ENCODE measurements at places on chromosomes 16 and 17. TPM values are rescaled to one million over a fixed set of nuclear protein-coding genes. Genes with fewer than 3 reads are reported as not detected.

GRCh38 chr16:72974142-72974769, 73.7 kb downstream of the ZFHX3 start:
- DNase-seq, result no peak

DNA sequence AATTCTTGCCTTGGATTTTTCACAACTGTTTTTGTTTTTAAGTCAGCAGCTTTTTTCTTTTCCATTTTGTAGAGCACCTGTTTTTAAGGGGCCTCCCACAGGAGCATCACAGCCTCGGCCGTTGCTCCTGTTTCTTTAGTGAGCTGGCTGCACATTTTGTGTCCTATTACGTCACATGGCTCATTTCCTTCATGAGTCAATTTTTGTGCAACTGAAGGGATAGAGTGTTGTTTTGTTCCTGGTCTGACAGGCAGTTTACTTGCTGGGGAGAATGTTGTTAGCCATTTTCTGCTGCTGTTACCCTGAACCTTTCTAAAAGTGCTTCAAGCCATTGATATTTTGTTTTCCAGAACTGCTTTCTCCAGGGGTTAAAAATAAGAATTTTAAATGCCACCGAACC, 45.0 kb upstream of the CRISPLD2 start:
- peak; percentile 46 for DNase-seq

GRCh38 chr17:42405963-42406495, 17.0 kb downstream of the CAVIN1 start:
- peak; percentile 92 for DNase-seq

GRCh38 chr16:25799816-25800215, 108.1 kb downstream of the HS3ST4 start:
- no peak for DNase-seq

MEOX1 gene
- 8.7 TPM for total RNA-seq

DNA sequence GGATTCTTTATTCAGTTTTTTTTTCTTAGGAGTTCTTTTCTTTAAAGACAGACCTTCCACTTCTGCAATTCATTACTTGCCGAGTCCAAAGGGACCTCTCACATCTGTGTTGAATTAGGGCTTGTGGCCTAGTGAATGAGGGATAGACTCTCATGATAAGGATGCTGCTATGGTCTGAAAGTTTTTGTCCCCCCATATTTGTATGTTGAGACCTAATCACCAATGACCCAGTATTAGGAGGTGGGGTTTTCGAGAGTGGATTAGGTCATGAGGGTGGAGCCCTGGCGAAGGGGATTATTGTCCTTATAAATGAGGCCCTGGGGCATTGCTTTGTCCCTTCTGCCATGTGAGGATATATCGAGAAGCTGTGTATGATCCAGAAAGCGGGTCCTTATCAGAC, 9.5 kb downstream of the KRT12 start:
- DNase-seq, result no peak

DNA sequence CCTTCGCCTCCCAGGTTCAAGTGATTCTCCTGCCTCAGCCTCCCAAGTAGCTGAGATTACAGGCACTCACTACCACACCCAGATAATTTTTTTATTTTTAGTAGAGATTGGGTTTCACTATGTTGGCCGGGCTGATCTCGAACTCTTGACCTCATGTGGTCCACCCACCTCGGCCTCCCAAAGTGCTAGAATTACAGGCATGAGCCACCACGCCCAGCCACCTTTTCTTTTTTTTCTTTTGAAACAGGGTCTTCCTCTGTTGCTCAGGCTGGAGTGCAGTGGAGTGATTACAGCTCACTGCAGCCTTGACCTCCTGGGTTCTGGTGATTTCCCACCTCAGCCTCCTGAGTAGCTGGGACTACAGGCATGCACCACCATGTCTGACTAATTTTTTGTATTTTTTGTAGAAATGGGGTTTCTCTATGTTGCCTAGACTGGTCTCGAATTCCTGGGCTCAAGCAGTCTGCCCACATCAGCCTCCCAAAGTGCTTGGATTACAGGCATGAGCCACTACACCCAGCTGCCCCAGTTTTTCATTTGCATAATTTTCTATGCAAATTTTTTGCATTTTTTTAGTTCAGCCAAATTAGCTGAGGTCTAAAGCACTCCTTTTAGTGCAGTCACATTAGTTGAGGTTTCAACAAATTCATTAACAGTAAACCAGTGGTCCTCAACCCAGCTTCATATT, 11.3 kb downstream of the WWP2 start:
- DNase-seq, result no peak

DNA sequence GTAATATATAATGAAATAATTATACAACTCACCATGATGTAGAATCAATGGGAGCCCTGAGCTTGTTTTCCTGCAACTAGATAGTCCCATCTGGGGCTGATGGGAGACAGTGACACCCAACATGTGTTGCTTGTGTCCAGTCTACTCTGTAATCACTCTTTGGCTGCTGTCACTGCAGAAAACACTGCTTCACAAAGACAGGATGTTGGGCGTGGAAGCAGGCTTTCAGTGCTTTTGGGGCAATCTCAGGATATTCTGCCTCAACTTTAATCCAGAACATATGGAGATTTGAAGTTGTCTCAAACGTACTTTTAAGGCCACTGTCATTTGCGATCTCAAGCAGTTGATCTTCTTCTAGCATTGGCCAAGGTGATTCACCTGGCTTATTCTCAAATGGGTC, 94.9 kb downstream of the CYTH1 start:
- no peak for DNase-seq

- no peak for DNase-seq
Observed at GRCh38 chr16:21634216-21634615, 18.2 kb downstream of the IGSF6 start.

Measured in psoas muscle (tissue), 8 donors.